SJSA1 (cell line): ENCODE measurements at places on chromosomes 1 and 21. TPM values are rescaled to one million over a fixed set of nuclear protein-coding genes. Genes with fewer than 3 reads are reported as not detected.

INKA2 gene
- total RNA-seq, result 3.4 and 5.4 TPM in 2 replicates

BEST4 gene
- total RNA-seq, result not detected in 2 replicates

CTSS gene
- total RNA-seq, result 6.6 and 13.4 TPM in 2 replicates

LCE3E gene
- total RNA-seq, result not detected in 2 replicates

GPR37L1 gene
- 0.05 TPM in 1 of 2 replicates, not detected in the other for total RNA-seq

YIPF1 gene
- total RNA-seq, result 21.7 and 28.4 TPM in 2 replicates

WDTC1 gene
- 5.6 and 11.9 TPM in 2 replicates for total RNA-seq

ADPRS gene
- 48.8 and 72.0 TPM in 2 replicates for total RNA-seq

AKNAD1 gene
- 0.21 TPM in 1 of 2 replicates, not detected in the other for total RNA-seq

GOLT1A gene
- total RNA-seq, result not detected in 2 replicates

ADORA1 gene
- not detected in 2 replicates for total RNA-seq

NTMT2 gene
- total RNA-seq, result not detected in 2 replicates

KPRP gene
- not detected in 2 replicates for total RNA-seq

TOMM40L gene
- 8.4 and 9.4 TPM in 2 replicates for total RNA-seq
